Renal cortical epithelial cell (primary cell): ENCODE measurements at places on chromosomes 11 and 22.

GRCh38 chr11:47589584-47589976 is 3.1 kb downstream of the FAM180B start:
- DNase-seq = no peak

- no peak for DNase-seq
These were observed 19.1 kb downstream of the ABCC8 start for GRCh38 chr11:17457396-17458173.

DNA sequence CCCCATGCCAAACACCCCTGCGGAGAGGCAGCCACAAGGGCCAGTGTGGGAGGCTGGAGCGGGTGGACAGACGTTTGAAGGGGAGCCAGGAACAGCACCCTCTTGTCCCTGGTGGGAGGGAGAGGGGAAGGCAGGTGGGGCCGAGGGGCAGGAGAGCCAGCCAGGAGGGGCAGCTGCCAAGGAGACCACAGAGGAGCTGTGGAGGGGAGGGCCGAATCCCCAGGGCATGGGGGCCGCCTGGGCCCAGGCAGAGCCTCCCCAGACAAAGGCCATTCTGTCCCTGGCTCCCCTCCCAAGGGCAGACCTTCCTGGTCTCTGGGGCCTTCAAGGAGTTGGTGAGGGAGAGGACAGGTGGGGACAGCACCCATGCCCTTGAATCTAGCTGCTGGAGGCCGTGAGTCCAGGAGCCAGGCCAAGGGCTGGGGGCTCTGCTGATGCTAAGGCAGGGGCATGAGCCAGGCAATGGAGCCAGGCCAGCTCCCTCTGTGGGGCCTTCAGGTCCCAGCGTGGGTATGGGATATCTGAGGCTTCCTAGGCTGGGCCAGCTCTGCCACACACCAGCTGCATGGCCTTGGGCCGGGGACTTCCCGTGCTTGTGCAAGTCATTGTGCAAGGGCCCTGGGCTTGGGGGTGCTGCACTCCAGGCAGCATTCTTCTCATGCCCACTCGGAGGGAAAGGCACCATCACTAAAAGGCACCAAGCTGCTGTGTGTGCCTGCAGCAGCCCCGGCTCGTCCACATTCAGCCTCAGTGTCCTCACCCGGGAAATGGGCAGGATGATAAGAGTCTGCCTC is 11.4 kb downstream of the EMID1 start:
- peak; percentile 57 for DNase-seq

DNA sequence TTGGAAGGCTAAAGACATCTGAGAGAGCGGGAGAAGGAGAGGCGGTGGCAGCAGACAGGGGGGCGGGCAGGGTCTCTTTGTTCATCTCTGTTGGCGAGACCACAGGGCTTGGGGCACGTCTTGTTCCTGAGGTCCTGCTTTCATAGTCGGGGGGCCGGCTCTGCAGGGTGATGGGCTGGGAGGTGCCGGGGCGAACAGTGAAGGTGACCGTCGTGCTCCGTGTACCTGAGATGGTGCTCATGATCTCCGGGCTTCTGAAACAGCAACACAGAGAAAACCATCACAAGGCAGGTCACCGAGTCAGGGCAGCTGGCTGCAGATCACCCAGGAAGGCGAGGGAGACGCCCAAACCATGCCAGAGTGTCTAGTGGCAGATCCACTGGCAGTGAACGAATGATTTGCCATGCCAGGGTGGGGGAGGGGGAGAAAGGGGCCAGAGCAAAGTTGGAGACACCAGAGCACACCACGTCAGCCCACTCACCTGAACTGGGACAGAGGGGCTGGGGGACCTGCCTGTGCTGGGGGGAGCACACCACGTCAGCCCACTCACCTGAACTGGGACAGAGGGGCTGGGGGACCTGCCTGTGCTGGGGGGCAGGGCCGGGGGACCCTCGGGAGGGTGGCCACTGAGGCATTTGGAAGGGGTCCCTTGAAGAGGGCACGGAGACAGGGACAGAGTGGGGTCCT is 75.0 kb downstream of the CTTN start:
- no peak for DNase-seq

GRCh38 chr22:30217698-30218560 is 28.6 kb downstream of the LIF start:
- DNase-seq = peak; percentile 56

DNA sequence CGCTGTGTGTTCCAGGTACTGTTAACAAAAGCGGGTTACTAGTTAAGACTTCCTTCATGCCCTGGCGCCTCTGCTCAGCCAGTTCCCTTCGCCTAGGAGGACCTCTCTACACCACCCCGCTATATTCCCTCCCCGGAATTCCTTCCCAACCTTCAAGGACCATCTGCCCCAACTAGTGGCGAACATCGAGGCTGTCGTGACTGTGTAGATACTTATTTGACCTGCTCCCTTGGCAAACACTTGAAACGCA is 450 bp upstream of the BCL2L13 start:
- no peak for DNase-seq

DNA sequence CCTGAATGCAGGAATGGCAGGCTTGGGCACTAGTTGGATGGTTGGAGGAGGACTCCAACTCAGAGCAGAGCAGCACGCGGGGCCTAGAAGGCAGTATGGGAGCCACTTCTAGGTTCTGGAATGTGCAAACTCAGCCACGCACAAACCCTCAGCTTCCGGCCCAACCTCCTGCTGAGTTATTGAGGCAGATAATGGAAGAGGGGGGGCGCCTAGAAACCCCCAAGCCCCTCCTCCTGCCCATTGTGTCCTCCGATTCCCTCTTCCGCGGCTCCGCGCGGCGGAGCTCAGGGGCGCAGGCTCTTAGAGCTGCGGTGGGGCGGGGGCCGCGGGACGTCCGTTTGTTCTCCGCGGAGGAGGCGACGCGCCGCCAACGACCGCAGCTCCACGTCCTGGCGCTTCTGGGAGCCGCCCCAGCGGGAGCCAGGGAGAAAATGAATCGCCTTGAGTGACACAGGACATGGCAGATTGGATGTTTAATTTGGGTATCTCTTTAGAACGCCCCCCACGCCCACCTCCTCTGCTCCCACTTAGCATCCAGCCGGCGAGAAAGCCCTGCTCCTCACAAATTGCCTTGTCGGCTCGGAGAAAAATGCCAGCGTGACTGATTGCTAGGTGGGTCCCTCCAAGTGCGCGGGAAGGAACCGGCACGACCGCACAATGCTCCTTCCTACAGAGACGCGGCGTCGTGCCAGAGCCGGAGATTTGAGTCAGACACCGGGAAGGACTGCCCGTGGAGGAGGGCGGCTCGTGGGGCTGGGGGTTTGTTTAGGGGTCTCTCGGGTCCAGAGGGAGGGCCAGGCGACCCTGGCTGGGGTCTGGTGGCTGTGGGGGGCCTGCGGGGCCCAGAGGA is 144.6 kb downstream of the NECTIN1 start:
- DNase-seq = peak; percentile 85

GRCh38 chr22:48282804-48283203 is 1520.4 kb downstream of the TBC1D22A start:
- no peak for DNase-seq

- peak; percentile 61 for DNase-seq
These were observed 1277.5 kb upstream of the CNTN5 start for GRCh38 chr11:97743205-97743742.

DNA sequence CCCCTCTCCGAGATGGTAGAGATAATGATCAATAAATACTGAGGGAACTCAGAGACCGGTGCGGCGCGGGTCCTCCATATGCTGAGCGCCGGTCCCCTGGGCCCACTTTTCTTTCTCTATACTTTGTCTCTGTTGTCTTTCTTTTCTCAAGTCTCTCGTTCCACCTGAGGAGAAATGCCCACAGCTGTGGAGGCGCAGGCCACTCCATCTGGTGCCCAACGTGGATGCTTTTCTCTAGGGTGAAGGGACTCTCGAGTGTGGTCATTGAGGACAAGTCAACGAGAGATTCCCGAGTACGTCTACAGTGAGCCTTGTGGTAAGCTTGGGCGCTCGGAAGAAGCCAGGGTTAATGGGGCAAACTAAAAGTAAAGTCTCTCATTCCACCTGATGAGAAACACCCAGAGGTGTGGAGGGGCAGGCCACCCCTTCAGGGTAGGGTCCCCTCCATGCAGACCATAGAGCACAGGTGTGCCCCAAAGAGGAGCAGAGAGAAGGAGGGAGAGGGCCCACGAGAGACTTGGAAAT is 43.2 kb downstream of the IGLL1 start:
- no peak for DNase-seq

- DNase-seq = no peak
These were observed 139.4 kb downstream of the SHANK2 start for GRCh38 chr11:71112990-71113389.

GRCh38 chr11:15266999-15267398 is 152.3 kb downstream of the INSC start:
- DNase-seq = no peak

GRCh38 chr11:121104312-121104762 is 3.3 kb downstream of the TECTA start:
- DNase-seq = no peak

- DNase-seq = no peak
These were observed 56.5 kb downstream of the ST3GAL4 start for GRCh38 chr11:126411971-126412381.

DNA sequence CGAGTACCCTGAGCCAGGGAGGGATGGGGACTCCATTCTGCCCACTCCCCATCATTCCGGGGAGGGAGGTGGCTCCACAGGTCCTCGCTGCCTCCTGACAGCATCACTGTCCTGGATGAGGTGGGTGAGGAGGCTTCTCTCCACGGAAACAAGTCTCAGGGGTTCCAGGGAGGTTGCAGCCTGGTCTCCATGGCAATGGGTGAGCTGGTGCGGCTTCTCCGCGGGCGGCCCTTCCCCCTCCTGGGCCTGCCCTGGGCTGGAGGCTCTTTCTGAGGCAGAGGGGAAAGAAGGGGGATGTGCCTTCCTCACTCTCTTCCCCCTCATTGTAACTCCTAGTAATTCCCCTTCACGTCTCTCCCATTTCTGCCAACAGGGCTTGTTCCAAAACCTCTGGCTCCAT is 37.1 kb upstream of the PARVG start:
- no peak for DNase-seq
